Stimulated activated CD8-positive, alpha-beta memory T cell treated with anti-CD3 and anti-CD28 coated beads, Interleukin-15, amount 100 ng/mL, for 48 hours (primary cell): ENCODE measurements at places on chromosomes 4 and X.

DNA sequence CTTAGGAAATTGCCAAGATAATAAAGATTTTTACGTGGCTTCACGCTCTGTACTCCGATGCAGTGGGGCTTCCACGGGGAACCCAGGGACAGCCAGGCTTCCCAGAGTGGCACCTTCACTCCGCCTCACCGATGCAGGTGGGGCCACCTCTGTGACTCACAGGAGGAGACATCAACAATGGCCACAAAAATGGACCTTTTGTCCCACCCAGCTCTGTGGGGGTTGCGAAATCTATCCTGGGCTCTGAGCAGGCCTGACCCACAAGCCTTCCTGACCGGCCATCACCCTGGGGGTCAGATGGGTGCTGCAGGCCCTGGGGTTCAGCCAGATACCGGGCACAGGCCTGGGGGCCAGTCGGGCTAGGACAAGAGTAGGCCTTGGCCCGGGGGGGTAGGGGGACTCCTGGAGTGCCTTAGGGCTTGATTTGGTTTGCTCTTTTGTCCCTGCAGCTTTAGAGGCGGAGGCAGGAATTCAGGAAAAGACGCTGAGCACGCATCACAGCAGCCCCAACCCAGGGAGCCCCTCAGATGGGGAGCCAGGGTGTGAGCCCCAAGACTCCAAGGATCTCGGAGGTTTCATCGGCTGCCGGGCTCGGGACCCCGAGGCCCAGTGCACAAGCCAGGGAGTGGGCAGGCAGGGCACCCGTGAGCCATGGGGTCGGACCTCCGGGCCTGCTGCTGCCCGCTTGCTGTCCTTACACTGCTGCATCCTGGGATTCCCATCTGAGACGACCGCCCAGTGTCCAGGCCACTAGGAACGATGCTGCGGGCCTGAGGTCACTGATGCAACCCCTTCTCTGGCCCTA lies 136.5 kb upstream of the NKX1-1 start:
- no peak for DNase-seq

GRCh38 chr4:15314974-15315373 lies 112.9 kb upstream of the C1QTNF7 start:
- DNase-seq, result no peak

DNA sequence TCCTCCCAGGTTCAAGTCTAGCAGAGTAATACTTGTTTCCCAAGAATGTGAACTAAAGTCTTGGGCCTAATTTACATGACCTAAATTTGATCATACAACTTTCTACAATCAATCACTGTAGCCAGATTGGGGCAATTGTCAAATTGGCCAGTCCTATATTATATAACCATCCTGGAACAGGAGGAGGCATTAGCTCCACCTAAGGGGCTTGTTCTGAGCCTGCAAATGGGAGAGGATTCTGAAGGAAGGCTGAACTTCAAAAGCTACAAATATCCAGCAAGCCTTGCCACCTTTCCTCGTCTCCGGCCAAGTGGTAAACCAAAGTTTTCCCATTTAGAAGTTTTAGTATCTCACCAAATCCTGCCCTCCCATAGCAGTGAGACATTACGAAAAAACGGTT lies 1289.6 kb upstream of the TENM3 start:
- no peak for DNase-seq

DNA sequence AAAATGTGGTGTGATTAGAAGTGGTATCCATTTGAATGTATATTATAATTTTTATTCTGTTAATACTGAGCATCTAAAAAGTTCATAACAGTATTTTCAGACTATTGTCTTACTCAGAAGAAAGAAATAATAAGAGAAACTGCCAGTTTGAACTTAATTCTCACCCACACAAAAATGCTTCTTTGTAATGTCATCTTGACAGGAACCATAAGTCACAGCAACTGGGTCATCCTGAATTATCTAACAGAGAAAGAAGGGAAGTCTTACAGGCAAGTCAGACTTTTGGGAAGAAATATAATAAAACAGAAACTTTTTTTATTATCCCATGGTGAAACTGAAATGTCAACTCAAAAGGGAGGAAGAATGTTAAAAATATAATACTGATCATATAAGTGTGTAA lies 83.1 kb downstream of the NDST4 start:
- no peak for DNase-seq

DNA sequence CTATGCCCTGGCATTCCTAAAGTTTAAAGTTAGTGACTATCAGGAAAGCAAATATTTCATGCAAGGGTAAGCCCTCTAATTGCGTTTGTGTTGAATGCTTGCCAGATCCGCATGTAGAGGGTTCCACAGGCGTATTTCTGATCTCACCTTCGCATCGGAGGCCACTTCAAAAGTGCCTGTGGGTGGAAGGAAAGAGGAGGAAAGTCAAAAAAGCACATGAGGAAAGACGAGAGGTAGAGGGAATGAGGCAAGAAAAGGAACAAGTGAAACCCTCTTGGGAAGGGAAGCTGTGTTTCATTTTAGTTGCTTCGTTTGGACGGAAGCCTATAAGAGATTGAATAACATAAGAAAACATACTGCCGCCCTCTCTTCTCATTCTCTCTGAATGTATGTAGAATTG lies 628.8 kb downstream of the SPRY1 start:
- no peak for DNase-seq

GRCh38 chr4:3030566-3031356 lies 43.6 kb downstream of the HTT-AS start:
- DNase-seq, result no peak
